Renal cortex interstitium (tissue), 15 donors: ENCODE measurements at places on chromosomes 2 and 18. TPM values are rescaled to one million over a fixed set of nuclear protein-coding genes. Genes with fewer than 3 reads are reported as not detected.

ZSWIM2 gene
- polyA plus RNA-seq: not detected

SMAD4 gene
- 155 TPM for polyA plus RNA-seq

DNA sequence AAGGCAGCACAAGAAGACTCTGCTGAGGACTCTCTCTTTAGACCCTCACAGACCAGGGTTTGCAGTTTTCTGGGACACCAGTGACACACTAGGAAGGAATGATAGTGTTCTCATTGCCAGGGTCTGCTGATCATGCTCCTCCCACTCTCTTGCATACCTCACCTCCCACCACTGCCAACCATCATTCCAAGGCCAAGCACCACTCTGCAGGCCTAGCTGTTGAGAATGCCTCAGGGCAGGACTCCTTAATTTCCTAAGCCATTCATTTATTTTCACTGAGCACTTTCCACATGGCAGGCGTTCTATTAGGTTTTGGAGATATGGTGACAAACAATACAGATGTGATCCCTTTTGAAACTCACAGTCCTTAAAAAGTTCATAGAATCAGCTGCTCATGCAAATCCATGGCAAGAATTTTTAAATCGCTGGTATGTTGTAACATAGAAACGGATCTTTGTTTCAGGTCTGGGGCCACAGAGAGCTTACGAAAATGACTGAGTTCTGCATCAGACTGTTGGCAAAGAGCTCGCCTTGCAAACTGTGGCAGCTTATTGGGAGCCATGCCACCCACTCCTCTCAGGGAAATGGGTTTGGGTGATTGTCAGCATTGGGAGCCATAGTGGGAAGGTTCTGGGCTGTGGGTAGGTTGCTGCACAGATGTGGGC lies 78.5 kb downstream of the XDH start:
- DNase-seq: no peak

DNA sequence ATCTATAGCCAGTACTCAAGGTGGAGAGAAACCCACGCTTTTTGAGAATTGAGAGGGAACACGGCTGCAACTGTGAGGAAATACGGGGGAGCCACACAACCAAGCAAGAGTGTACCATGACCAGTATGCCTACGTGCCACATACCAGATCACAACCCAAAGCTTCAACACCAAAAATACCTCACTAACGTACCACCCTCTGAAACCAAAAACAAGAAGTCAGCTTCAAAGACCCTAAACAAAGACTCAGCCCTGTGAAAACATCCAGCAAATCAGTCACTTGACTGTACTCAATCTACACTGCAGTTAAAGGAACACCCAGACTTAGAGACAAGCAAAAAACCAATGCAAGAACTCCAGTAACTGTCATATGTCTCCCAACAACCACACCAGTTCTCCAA lies 17.0 kb downstream of the RNU4ATAC start:
- DNase-seq: no peak

GRCh38 chr2:84965192-84965516 lies 5.8 kb upstream of the KCMF1 start:
- no peak for DNase-seq

- DNase-seq: no peak
These were observed 4.4 kb downstream of the HDLBP start for GRCh38 chr2:241310917-241311566.
